Testis (tissue), 5 donors: ENCODE measurements at places on chromosomes 12 and 14. TPM values are rescaled to one million over a fixed set of nuclear protein-coding genes. Genes with fewer than 3 reads are reported as not detected.

NRL gene
- polyA plus RNA-seq, result 8.2 TPM

CD27 gene
- polyA plus RNA-seq, result 3.7 TPM

SLC2A14 gene
- polyA plus RNA-seq, result 203 TPM

KLRB1 gene
- 1.5 TPM for polyA plus RNA-seq

CD163 gene
- polyA plus RNA-seq, result 36.1 TPM

EML5 gene
- 4.2 TPM for polyA plus RNA-seq
